LoVo (cell line): ENCODE measurements at places on chromosomes 4 and X.

GRCh38 chr4:129550281-129550785 lies 454.4 kb downstream of the C4orf33 start:
- no peak for DNase-seq

GRCh38 chr4:99179626-99180025 lies 35.5 kb upstream of the ADH4 start:
- no peak for DNase-seq

GRCh38 chr4:28092610-28093009 lies 1232.0 kb downstream of the STIM2 start:
- no peak for DNase-seq

DNA sequence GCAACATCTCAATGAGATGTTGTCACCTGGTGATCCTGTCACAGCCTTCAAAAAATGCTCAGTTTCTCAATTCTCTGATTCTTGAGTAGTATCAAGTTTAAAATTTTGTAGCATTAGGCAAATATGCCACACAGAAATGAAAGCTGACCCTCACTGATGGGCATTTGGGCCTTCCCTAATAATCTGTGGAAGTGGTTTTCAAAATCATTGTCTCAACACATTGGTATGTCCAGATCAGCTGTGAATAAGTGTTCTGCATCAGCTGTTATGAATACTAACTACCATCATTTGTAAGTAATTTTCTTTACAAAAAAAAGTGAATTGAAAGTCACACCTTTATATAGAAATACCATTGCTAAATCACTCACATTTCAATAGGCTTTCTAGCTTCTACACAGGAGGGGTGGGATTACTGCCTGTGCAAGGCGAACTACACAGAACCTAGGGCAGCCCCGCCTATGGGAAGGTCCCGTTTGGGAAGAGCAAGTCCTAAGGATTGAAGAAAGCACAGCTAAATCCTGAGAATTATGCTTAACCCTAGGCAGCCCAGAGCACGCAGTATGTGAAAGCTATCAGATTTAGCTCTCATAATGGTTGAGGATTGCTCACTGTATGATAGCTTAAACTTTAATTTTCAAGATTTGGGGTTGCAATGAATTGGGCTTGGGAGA lies 73.4 kb downstream of the GPC3 start:
- DNase-seq, result no peak

- no peak for DNase-seq
These were observed 435.6 kb downstream of the FAT4 start for GRCh38 chr4:125750399-125750798.
